ENCODE measurements at places on chromosomes 3 and 15.

DNA sequence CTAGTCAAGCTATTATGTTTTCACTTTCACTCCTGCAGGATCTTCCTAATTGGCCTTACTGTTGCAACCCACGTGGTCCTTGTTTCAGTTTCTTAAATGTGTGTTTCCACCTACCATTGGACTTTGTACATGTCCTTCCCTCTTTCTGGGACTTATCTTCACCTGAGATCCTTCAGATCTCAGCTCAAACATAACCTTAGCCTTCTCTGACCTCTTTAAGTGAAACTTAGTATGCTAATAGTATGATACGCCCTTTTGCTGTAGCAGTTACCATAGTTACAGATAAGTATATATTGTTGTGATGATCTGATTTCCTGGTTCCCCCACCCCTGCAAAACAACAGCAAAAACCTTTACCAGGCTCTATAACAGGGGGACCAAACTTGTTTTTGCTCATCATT lies 35.2 kb downstream of the U2SURP start:
- no peak for DNase-seq

DNA sequence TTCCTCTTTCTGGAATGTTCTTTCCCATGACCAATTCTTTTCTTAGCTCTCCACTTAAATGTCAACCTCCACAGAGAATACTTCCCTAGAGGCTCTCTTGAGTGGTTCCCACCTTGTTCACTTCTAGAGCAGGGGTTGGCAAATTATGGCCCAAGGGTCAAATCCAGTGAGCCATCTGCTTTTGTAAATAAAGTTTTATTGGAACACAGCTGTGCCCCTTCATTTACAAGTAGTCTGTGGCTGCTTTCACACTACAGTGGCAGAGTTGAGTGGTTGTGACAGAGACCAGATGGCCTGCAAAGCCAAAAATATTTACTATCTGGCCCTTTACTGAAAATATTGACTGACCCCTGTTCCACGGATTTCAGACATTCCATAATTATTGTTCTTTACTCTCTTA lies 166.2 kb downstream of the WNT5A start:
- no peak for DNase-seq

DNA sequence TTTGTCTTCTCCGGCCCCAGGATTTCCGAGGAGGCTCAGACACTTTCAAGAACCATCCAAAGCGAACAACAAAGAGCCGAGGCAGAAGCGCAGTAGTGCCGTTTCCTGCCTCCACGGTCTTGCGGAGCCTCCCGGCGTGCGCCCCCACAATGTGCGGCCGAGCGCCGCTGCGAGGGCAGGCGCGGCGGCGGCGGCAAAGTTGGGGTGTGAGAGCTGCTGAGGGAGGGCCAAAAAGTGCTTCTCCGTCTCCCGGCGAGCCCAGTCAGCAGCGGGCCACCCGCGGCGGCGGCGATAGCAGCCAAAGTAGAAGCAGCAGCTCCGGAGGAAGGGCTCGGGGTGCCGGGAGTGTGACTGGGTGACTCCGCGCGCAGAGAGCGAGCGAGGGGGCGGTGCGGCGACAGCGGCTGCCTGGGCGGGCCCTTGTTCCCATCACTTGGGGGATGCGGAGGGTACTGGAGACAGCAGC lies 749.1 kb downstream of the ROBO1 start:
- peak; percentile 69 for DNase-seq

DNA sequence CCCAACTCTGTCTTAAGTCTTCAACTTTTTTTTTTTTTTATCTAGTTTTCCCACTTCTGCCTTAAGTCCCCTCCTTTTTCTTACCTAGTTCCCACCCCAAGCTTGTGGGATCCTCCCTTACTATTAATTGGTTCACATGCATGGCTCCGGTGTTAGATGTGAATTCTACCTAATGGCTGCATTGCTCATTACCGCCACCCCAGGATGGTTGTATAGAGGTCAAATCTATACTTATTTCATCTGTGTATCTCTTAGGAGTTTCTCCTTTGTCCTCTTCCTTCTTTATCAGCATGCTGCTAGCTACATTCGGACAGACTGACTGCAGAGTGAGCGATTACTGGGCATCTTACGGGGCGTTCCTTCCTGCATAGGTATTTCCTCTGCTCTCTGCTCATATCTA lies 605.7 kb upstream of the GRM7 start:
- no peak for DNase-seq

GRCh38 chr3:48561045-48561736 lies 2.4 kb downstream of the UCN2 start:
- peak; percentile 45 for DNase-seq

DNA sequence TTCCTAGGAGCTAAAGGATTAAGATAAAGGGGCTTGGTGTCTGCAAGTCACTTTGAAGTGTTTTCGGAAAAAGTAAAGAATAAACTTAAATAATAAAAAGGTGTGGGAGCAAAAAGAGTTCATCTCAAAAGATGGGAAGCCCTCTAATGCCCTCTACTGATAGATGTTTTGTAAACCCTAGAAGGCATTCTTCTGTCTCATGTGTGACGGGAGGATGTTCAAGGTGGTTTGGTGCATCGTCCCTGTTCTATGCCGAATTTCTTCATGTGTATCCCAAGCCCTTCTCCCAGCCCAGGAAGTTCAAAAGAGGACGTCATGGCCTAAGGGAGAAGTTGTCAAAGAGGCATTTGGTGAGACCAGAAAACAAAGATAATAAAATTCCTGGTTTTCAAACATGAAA lies 37.2 kb downstream of the CCK start:
- no peak for DNase-seq

- no peak for DNase-seq
Observed at GRCh38 chr15:57356636-57357035, 19.7 kb upstream of the CGNL1 start.

DNA sequence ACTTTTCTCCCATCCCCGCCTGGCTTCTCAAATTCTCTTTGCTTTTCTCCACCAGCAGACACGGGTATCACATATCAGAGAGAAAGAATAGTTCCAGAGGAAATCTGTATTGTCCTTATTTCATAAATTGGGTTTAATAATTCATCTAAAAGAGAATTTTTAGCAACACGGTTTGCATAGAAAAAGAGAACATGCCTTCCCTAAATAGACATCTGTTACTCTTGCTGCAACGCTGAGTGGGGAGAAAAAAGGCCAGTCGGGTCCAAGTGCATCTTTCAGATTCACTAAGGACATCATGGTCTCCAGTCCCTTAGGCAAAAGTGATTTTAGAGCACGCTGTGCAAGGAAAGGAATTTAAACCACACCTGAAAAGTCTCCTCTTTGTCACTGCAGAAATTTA lies 201.3 kb downstream of the ABHD5 start:
- DNase-seq, result no peak

All from head of caudate nucleus (tissue), 42 donors.